ENCODE measurements at places on chromosomes 1 and 21.

- DNase-seq = no peak
Observed at GRCh38 chr1:78677788-78678187, 28.2 kb downstream of the IFI44 start.

- peak; percentile 89 for DNase-seq
Observed at GRCh38 chr1:156126630-156127534, 12.4 kb downstream of the LMNA start.

DNA sequence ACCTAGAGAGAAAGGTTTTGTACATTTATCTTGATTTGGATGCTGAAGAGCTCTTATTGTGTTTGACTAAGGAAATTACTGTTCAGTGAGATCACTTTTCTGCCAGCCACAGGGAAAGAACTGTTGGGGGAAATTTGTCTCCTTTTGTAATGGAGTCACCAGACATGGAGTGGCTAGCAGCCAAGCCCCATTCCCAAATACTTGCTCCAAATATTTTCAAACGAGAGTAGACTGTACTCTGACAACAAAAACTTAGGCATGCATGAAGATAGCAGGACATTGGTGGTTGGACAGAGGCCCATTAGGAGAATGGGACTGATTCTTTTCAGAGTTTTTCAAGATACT lies 21.1 kb downstream of the IPO9 start:
- no peak for DNase-seq

GRCh38 chr1:172134087-172134731 lies 286.3 kb upstream of the C1orf105 start:
- no peak for DNase-seq

- no peak for DNase-seq
Observed at GRCh38 chr1:17829579-17829978, 74.4 kb downstream of the ACTL8 start.

GRCh38 chr1:236429715-236430274 lies 35.7 kb downstream of the EDARADD start:
- no peak for DNase-seq

DNA sequence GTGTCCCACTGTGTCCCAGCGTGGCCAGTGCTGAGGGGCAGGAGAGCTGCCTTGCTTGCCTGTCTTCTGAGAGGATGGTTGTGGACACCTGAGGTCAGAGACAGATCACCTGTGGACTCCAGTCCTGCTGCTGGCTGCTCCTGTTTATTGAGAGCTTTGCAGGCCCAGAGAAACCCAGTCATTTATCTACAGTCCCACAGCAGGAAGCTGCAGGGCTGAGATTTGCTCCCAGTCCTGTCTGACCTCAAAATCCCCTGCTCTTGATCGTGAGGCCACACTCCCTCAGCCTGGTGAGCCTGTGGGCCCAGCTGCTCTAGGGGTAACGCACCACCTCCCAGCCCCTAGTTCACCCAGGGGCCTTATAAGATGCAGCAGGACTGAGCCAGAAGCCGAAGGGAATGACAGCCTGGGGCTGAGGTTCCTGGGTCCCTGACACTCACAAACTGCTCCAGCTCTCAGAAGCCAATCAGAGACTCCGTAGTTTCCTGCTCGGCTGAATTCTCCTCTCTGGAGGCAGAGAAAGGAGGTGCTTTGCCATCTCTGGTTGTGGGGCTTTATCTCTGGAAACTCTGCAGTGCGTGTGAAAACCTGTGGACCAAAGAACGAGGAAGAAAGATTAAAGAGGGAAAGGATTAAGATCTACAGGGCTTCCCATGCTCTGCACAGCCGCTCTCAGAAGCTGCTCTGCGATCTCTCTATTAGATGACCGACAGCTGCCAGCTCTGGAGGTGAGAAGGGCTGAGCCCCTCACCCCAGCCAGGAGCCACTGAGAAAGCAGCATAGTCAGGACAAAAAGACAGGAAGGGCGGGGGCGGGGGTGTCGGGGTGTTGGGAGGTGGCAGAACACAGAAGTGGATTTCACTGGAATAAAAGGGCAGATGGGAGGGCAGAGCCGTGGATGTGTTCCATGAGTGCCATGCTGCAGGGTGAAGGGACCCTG lies 39.1 kb downstream of the UBIAD1 start:
- no peak for DNase-seq

DNA sequence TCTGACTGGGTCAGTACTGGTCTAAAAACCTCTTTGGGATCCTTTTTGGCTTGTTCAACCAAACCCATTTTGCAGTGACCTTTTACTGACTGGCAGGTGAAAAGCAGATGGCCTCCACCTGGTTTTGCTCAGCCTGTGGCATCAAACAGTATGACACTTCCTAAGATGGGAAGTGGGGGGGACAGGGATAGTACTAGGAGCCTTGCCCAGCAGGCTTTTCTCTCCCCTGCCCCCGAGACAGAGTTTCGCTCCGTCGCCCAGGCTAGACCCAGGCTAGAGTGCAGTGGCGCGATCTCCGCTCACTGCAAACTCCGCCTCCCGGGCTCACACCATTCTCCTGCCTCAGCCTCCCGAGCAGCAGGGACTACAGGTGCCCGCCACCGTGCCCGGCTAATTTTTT lies 18.3 kb downstream of the INTS3 start:
- DNase-seq = no peak

- no peak for DNase-seq
Observed at GRCh38 chr1:66291531-66291864, 242.5 kb upstream of the SGIP1 start.
